ENCODE measurements at places on chromosomes 3 and 15. TPM values are rescaled to one million over a fixed set of nuclear protein-coding genes. Genes with fewer than 3 reads are reported as not detected.
A peak's percentile ranks its signal among the peaks of the same experiment; 100 is the strongest.

GRCh38 chr15:27250223-27250622, 279.2 kb downstream of the GABRG3 start:
- DNase-seq, result no peak

- no peak for DNase-seq
Measured at GRCh38 chr3:25033407-25034029, 394.5 kb upstream of the RARB start.

Gene GPR160
- 9.7 TPM for total RNA-seq

DNA sequence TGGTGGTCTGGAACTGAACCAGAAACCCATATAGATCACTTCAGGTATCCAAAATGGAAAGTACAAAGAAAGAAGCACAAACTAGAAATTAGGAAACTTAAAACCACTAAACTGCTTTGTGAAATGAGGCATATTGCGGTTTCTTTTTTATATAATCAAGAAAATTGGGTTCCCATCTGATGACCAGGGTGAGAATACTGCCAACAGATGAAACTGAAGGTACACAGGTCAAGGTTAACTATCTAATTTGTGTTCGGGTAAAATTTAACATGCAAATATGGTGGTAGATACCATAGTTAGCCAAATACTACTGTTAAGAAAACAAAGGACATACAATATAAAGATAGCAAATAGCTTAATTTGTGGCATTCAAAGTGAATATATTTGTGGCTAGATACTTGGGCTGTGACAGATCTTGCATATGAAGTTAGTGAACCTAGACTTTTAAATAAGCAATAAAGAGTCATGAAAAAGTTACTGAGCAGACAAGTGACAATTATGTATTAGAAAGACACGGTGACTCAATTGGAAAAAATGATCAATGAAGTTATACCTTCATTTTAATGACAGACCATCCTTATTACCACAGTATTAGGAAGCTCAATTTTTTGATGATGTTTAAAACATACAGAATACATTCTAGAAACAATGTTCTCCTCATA, 127.4 kb downstream of the NR2E3 start:
- no peak for DNase-seq

GRCh38 chr3:23430781-23431398, 227.8 kb downstream of the UBE2E2 start:
- DNase-seq, result no peak

GRCh38 chr15:66954601-66955000, 110.8 kb upstream of the SMAD3 start:
- no peak for DNase-seq

GRCh38 chr3:66463054-66463631, 37.7 kb downstream of the LRIG1 start:
- DNase-seq, result no peak

Gene CHRNA7
- total RNA-seq, result 0.43 TPM

DNA sequence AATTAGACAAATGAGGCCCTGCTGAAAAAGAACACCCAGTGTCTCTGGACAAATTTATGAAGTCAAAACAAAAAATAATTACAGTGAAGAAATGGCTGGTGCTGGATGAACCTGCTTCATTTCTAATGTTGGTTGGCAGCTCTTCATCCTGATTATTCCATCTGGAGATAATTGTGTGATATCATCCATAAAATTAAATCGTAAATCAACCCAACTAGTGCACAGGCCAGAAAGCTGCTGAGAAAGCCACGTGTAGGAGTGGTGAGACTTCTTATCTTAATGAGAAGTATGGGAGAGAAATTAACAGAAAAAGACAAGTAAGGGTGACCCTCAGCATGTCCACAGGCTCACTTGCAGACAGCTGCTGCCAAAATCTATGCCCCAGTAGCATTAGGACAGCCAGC, 465.2 kb upstream of the TGFBR2 start:
- DNase-seq, result no peak

Gene CMTM7
- total RNA-seq, result 45.3 TPM

DNA sequence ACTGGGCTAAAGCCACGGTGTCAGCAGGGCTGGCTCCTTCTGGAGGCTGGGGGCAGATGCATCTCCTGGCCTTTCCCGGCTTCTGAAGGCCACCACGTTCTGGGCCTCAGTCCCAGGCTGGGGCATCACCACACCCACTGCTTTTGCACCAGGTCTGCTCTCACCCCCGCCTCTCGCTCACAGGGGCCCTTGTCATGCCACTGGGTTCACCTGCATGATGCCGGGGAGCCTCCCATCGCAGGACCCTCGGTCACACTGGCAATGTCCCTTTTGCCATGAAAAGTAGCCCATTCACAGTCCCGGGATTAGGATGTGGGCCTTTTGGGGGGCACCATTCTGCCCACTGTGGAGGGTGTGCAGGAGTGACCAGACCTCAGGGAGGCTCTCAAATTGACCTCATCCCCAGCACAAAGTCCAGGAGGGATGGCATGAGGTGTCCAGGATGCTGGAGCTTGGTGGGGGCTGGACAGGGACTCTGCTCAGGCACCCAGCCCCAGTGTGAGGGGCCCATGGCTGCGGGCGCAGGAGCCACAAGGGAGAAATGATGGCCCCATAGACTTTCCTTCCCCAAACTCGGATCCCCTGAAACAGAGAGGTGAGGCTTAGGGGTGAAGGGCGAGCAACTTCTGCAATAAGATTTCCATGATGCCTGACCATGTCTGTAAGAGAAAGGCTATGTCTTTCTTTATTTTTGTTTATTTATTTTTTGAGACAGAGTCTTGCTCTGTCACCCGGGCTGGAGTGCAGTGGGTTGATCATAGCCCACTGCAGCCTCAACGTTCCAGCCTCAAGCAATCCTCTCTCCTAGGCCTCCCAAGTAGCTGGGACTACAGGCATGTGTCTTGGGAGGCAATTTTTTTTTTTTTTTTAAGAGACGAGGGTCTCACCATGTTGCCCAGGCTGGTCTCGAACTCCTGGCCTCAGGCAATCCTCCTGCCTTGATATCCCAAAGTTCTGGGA, 189.1 kb downstream of the GOLGA6L6 start:
- no peak for DNase-seq

DNA sequence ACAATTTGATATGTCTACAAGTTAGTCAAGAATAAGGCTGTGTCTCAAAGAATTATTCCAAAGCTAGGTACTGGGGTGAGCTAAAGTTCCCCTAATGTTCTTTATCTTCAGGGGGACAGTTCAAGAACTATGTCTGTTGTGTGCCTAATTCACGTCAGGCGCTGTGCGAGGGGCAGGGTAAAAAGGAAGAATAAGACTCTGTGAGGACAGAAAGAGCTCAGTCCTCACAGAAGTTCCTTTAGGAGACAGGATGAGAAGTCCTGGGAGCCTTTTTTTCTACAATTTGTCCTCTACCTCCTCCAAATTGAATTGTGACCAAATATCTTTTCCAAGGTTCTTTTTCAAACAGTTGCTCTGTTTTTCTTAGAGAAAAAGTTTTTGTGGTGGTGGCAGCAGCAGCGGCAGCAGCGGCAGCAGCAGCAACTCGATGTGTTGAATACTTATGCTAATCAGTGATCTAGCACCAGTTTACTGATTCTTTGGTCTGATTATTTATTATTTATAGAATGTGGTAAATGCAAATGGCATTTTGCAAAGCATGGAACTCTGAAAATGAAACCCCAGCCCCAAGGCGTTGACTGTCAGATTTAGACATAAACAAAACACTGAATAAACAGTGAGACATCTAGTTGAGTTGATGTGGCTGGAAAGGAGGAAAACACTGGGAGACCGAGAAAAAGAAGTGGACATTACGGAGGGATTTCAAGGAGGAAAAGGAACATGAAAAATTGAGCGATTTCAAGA, 88.6 kb downstream of the GTPBP8 start:
- no peak for DNase-seq

Gene CHST13
- total RNA-seq, result not detected

GRCh38 chr3:61847784-61848462, 286.6 kb downstream of the PTPRG start:
- DNase-seq, result no peak

Gene POPDC2
- total RNA-seq, result 4.5 TPM

DNA sequence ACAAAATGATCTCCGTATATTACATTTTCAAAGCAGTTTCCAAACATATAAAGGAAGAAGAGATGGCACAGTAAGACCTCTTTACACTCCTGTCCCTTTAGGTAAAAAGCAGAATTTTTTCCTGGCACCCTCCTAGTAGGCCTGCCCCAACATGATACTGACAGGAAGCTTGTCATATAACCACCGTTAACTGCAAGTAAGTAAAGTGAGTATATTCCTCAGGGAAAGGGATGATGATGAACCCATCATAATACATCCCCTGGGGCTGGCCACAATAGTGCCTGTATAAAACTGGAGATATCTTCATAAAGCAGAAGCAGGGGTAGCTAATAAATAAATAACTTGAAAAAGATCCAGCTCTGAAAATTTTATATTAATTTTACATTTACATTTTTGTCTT, 893.0 kb downstream of the DIPK2A start:
- DNase-seq, result no peak

Gene PTX3
- 0.40 TPM for total RNA-seq

- DNase-seq, result peak; percentile 78
Measured at GRCh38 chr3:123447749-123448517, 957 bp downstream of the ADCY5 start.

Gene SSUH2
- total RNA-seq, result not detected

Gene RHCG
- total RNA-seq, result not detected

- DNase-seq, result peak; percentile 73
Measured at GRCh38 chr3:156674911-156675829, 780 bp downstream of the TIPARP start.

DNA sequence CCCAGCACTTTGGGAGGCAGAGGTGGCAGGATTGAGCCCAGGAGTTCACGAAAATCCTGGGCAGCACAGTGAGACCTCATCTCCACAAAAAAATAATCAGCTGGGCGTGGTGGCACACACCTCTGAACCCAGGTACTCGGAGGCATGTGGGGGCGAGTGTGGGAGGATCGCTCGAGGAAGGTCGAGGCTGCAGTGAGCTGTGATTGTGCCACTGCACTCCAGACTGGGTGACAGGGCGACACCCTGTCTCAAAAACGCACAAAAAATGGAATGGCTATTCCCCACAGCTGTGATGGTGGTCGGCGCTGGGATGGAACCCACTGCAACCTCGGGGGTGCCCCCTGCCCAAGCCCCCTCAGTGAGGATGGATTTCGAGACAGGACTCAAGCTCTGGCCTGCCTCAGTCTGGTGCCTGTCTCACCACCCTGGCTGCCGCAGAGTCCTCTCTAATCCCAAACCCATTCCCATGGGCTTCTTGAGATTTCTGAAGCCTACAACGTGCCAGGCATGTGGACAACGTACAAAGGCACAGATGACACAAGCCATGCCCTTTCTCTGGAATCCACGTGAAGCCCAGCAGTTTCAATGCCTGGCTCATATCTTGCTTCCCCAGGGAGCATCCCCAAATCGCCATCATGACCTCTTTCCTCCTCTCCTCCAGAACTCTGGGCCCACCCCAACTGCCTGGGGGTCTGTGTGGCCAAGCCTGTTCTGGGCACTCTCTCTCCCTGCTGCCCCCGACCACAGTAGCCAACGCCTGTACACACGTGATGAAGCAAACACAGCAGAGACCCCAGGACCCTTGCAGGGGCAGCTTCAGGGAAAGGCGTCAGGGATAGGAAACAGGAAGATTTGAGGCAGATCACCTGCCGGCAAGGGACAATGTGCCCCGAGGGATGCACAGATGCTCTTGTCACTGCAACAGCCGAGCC, 32.4 kb downstream of the ADAMTS17 start:
- no peak for DNase-seq

Gene ACKR4
- total RNA-seq, result not detected

Gene TMEM207
- total RNA-seq, result not detected

Gene KBTBD12
- total RNA-seq, result not detected

DNA sequence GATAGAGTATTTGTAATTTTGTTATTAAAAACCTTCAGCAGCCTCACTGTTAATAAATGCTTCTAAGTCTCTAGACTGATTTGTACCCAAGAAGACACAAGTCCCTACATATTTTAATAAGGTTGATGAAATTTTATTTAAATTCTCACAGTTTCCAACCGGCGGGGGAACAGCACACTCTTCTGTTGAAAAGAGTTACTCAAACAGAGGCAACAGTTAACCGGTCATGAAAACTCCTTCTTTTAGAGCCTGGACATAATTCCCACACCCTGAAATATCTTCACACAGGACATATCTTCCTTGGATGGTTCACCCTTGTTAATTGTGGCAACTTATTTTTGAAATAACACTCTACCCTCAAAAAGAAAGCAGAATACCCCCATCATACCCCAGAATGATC, 278.8 kb downstream of the FOXP1 start:
- DNase-seq, result no peak

DNA sequence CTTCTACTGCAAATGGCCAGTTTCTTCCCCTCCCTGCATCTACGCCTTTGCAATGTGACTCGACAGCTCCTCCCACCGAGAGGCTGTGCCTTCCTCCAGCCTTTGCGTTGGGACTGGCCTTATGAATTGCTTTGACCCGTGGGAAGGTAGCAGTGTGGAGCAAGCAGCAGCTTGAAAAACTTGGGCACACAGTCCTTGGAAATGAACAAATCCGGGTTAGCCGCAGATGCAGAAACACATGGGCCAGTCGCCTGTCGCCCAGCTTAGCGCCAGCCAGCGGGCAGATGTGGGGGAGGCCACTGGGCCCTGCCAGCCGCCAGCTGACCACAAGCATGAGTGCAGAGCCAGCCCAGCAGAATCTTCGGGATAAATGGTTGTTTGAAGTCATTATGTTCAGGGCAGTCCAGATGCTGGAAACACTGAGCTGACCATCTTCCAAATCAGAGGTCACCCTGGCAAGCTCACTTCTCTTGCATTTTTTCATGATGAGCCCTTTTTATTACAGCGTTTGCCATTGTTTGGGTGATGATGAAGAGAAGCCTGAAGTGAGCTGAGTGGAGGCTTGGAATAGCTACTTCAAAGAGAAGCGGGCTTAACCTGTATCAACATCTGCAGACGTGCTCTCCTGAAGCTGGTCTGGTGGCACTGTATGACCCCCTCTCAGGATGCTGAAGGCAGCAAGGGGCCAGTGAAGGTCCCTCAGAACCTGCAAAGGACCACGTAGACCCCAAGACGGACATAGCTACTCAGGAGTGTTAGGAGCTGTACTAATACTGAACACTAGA, 9.8 kb downstream of the SELENOS start:
- no peak for DNase-seq

DNA sequence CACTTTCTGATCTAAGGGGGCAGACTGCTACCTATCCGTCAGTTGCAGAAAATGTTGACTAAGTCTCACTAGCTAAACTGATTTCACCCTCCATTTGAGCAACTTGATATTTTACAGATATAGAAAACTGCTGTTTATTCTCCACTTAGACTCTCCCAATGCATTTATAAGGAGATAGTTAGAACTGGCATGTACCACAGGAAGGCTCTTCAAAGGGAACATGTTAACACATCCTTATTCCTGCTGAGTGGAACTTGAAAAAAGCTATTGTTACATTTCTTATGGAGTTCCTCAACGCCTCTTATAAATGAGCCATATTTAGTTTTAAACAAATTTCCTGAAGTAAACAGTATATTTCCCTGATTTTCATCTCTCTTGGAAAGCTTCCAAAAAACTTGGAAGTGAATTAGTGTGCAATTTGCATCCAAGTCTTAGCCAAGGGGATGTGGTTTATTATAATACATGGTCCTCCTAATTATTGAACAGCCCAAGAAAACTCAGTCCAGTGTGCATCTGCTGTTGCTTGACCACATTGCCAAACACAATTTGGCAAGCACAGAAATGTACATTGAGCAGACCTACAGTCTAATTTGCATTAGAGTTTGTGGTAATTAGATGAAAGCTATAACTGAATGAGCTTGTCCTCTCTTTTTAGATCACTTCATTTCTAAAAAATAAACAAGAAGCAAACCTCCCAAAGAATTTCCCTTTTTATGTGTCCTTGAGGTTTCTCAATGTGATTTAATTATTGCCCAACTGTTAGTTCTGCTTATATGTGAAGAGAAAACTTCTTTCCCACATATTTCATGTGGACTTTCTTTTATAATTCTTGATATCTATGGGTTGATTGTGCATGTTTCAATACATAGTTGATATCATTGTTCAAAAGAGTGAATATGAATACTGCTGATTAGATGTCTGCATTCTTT, 72.6 kb upstream of the DPH6 start:
- DNase-seq, result no peak

Measured in activated naive CD8-positive, alpha-beta T cell treated with anti-CD3 and anti-CD28 coated beads, Interleukin-2, amount 10 ng/mL, durations not matched to agents 7 days and 5 days (primary cell).